Activated T-helper 9 cell treated with anti-CD3 and anti-CD28 coated beads, Interleukin-2, amount 50 U/mL, for 16 hours (primary cell): ENCODE measurements at places on chromosomes 6 and 20.

DNA sequence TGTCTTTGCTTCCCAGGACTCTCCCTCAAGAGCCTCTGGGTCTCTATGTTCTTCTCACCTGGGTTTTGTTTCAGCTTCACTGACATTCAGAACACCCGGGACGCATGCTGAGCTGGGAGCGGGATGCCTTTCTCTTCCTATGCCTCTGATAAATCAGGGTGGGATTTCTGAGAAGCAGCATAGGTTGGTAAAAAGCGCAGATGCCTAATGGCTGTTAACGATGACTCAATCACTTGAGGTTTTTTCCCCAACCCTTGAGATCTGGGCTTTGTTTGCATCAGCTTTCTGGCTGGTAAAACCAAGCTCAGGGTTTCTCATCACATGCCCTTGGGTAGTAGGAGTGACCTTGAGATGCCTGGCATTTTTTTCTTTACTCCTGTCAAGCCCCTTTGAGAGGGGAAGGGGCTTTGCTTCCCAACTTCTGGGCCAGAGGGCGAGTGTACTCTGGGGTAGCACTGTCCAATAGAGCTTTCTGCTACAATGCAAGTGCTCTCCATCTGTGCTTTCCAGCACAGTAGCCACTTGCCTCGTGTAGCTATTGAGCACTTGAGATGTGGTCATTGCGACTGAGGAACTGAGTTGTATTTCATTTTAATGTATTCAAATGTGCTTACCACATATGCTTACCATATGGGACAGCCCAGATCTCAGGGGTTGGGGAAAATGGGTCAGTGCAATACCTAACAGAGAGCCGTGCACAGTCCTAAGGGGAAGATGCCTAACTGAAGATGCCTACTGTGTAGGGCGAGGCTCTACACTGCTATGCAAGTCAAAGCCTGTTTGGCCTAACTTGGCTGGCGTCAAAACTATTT, 69.1 kb downstream of the PPP1R14C start:
- no peak for DNase-seq

DNA sequence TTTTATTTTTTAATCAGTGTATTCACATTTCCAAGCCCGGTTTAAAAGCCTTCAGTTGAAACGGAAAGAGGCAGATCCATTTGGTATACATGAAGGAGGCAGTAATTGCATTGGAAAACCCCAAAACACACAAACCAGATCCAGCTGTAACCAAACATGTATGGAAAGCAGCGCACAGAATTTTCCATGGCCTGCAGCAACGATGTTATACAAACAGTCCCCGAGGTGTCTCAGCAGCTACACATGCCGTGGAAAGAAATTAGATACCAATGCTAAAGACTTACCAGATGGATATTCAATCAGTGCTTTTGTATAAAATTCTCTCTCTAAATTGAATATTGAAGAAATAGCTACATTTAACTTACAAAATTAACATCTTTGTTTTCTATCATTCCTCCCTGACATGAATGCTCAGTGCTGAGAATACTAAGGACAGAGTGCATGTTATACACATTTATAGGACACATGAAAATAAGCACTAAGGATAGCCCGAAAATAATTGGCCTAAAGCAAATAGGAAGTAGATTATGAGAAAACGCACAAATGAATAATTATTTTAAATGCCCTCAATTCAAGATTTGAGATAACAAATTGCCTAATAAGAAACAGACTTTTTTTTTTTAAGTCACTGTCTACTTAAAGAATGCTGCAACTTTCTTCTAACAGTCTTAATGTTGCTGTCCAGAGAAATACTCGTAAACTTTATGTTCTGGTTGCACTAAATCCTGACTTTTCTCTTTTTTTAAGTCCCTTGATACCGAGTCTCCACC, 713.1 kb downstream of the HDGFL1 start:
- no peak for DNase-seq

DNA sequence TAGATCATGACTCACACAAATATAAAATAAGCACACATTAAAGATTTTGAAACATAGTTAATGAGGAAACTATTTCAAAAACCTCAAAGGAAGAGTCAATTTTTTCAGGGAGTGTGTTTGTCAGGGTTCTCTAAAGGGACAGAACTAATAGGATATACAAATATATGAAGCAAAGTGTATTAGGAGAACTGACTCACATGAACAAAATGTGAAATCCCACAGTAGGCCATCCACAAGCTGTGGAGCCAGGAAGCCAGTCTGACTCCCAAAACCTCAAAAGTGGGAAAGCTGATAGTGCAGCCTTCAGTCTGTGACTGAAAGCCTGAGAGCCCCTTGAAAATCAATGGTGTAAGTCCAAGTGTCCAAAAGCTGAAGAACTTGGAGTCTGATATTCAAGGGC, 898.0 kb upstream of the EYS start:
- DNase-seq: no peak

DNA sequence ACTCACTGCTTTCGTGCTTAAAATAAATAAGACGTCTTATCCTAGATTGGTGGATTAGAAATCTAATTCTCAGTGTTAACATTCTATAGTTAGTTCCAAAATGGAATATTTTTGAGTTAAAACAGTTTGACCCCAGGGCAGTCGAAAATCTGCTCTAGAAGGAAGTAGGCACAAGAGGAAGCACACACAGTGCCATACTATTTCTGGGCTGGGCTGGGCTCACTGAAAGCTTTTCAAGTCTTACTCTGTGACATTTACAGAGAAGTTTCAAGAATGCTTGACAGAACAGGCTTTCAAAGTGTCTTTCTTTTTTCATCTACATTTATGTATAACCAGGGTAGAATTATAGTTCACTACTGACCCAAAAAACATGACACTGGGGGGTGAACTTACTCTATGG, 209.8 kb downstream of the SOD2 start:
- DNase-seq: no peak

- DNase-seq: no peak
Measured at GRCh38 chr20:55070001-55070400, 594.6 kb downstream of the DOK5 start.

DNA sequence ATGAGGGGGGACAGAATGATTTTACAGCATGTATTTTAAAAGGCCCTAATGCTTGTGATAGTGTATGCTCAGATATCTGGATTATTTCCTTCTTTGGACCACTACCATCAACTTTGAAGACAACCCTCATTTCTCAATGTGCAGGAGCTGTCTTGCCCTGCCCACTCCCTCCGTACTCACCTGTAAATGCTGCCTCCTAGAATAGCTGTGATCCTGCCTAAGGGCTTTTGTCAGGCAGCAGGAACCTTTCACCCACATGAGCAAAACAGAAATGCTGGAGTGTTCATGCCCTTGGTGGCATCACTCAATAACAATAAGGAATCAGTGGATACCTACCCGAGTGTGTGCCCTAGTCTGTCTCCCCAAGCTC, 723.6 kb upstream of the FLRT3 start:
- no peak for DNase-seq

DNA sequence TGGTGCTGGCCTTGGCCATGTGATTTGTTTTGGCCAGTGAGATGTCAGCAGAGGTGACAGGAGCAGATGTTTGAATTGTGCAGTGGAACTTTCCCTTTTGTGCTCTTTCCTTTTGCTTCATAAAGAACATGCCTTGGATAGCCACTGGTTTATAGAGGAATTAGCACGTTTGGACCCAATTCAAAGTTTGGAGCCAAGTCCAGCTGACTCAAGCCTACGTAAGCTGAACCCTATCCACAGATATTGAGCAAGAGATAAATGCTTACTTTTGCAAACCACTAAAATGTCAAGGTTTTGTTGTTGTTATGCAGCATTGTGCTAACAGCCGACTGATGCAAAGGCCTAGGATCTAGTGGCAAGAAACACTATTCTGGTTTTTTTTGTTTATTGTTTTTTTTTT, 230.9 kb upstream of the CITED2 start:
- no peak for DNase-seq

DNA sequence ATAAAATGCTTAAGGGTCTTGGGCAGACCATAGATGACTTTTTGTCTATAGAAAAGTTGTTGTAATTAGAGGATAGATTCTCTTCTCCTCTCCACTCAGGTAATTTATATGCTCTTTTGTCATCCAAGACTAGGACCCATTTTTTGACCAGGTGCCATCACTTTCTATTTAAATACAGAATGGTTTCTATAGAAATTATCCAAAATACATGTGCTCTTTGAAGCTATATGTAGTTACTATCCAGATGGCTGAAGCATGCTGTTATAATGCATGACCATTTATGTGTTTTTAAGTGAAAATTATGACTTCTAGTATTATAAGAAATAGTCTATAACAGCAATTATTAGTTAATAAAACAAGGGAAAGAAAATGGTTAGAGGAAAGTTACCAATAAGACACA, 3.0 kb upstream of the MLIP start:
- no peak for DNase-seq

- no peak for DNase-seq
Measured at GRCh38 chr6:126886106-126886505, 232.4 kb upstream of the RSPO3 start.

GRCh38 chr6:140879946-140880345, 1252.8 kb upstream of the GJE1 start:
- DNase-seq: no peak

- peak; percentile 42 for DNase-seq
Measured at GRCh38 chr20:47727170-47727880, 58.0 kb downstream of the SULF2 start.

DNA sequence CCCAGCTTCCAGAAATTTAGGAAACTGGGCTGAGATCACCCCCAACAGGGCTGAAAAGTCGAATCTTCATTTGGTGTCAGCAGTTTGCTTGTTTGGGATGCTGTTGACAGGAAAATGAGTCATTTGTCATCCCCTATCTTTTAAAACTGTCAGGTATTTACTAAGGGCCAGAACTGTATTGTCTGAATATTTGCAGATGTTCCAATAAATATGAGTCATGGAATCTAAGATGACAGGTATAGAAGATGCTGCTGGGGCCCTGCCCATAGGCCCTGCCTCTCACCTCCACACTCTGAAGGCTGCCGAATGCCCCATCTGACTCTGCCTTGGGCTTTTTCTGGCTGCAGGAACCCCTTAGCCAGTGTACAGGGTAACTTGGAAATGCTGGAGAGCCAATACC, 3.9 kb downstream of the ETV7 start:
- no peak for DNase-seq

DNA sequence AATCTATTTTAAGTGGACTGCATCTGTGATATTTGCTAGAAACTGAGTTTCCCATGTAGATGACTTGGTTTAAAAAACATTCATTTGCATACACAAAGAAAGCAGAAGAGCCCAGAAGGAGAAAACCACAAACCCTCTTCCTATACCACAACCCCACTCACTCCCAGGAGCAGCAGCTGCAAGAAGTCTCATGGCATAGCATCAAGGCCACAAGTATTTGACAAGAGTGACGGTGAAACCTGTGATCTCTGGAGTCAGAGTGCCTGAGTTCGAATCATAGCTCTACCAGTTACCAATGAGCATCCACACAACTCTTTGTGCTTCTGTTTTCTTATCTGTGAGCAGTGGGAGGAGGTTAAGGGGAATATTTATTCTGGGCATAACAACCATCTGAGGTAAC, 44.7 kb upstream of the SIRPG start:
- no peak for DNase-seq

GRCh38 chr6:116562614-116563013, 8.7 kb upstream of the RWDD1 start:
- DNase-seq: no peak

GRCh38 chr6:42904467-42904866, 11.4 kb upstream of the PTCRA start:
- no peak for DNase-seq

- no peak for DNase-seq
Measured at GRCh38 chr20:36147690-36148089, 6.8 kb upstream of the EPB41L1 start.

DNA sequence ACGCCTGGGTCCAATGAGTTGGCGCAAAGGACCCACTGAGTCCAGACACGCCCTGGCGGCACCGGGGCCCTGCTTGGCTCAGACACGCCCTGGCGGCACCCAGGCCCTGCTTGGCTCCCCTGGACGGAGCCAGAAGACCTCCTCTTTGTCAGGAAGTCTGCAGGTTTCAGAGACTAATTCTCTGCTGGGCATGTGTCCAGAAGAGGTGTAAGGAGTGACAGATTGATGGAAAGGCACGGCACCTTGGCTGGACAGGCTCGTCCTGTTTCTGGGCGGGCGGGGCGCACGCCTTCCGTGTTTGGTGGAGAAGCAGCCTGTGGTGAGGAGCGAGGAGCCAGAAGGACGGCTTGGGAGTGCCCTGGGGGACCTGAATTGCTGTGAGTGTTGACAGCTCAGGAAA, 23.1 kb upstream of the DACT2 start:
- DNase-seq: no peak

DNA sequence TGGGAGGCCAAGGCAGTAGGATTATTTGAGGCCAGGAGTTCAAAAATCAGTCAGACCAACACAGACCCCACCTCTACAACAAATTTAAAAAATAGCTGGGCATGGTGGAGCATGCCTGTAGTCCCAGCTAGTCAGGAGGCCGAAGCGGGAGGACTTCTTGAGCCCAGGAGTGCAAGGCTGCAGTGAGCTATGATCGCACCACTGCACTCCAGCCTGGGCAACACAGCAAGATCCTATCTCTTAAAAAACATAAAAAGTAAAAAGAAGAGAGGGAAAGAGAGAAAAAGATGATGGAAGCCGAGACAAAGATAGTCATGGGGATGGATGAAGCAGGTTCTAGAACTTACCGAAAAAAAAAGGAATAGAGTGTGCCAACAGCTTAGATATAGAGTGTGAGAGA, 25.8 kb upstream of the RPP40 start:
- DNase-seq: no peak

DNA sequence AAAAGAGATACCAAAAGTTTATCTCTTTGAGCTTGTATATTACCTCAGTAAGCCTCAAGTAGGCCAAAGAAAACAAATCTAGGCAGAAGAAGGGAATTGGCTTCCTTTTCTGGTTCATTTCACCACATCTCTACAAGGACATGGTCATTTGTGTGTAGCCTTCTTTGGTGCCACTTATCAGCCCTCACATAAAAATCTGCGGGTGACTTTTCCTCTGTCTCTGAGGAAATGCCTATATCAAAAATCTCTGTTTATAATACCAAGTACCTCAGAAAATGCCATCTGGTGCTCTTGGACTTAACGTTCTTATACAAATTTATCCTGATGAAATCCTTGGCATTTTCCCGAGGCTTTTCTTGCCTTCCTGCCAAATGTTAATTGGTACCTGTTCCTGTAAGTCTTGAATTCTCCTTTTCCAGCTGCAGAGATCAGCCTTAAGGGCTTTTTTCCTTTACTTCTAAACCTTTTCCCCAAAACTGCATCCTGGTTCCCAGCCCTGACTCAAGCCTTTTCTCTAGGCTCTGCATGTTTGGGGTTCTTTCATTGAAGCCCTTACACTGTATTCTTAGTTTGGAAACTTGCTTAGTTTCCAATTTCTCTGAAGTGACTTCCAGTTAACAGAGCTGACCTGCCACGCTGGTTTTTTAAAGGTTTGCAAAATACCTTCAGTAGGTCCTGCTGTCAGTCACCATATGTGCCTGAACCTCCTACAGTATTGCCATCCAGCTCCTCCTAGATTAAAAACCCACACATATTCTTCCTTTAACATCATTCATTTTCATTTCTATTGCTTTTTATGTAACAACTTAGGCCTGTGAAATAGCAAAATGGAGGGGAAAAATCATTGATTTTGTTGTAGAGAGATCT, 191.2 kb upstream of the PREP start:
- no peak for DNase-seq

GRCh38 chr6:105458551-105458950, 55.7 kb upstream of the PREP start:
- DNase-seq: no peak

- no peak for DNase-seq
Measured at GRCh38 chr6:218153-219018, 73.9 kb upstream of the DUSP22 start.

GRCh38 chr6:12474167-12475140, 184.3 kb downstream of the EDN1 start:
- DNase-seq: no peak
